ENCODE measurements at places on chromosomes 2 and 18. TPM values are rescaled to one million over a fixed set of nuclear protein-coding genes. Genes with fewer than 3 reads are reported as not detected.

DNA sequence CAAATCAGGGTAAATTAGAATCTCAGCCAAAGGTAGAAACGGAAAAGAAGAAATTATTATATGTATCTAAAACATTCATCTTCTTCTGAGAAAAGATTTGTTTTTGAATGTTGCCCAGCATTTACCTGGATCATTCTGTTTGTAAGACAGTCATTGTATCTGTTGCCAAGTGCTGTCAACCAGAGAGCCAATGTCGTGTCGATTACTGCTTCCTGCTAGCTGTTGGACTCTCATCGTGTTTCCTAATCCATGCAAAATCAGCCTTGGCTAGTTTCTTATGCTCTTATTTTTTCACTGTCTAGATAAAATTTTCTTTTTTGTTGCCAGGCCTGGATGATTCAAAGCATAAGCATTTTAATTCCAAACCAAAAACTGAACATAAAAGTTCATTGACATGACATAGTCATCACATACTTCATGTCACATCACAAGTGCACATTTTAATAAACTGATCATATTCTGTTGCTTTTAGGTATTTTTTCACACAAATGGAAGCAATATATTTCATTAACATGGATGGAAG is 202.3 kb downstream of the KCNH7 start:
- DNase-seq, result no peak

- no peak for DNase-seq
Observed at GRCh38 chr2:9322576-9322975, 100.8 kb downstream of the ITGB1BP1 start.

The CTAGE1 gene
- total RNA-seq, result 0.03 TPM

- no peak for DNase-seq
Observed at GRCh38 chr2:27307287-27307544, 1.0 kb downstream of the UCN start.

The DUSP28 gene
- 3.6 TPM for total RNA-seq

DNA sequence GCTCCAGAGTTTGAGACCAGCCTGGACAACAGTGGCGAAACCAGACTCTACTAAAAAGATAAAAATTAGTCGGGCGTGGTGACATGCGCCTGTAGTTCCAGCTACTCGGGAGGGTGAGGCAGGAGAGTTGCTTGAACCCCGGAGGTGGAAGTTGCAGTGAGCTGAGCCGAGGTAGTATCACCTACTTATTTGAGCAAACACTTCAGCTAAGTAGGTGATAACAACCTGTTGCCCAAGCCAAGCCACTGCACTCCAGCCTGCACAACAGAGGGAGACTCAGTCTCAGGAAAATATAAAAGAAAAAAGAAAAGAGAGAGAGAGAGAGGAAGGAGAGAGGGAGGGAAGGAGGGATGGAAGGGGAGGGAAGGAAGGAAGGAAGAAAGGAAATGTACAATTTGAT is 21.3 kb downstream of the FER1L5 start:
- DNase-seq, result no peak

- no peak for DNase-seq
Observed at GRCh38 chr2:130963196-130963848, 126.6 kb downstream of the ARHGEF4 start.

The SPP2 gene
- not detected for total RNA-seq

- no peak for DNase-seq
Observed at GRCh38 chr18:22932885-22933205, 283 bp upstream of the RBBP8 start.

The C1QL2 gene
- total RNA-seq, result not detected

The CCDC150 gene
- total RNA-seq, result 0.69 TPM

DNA sequence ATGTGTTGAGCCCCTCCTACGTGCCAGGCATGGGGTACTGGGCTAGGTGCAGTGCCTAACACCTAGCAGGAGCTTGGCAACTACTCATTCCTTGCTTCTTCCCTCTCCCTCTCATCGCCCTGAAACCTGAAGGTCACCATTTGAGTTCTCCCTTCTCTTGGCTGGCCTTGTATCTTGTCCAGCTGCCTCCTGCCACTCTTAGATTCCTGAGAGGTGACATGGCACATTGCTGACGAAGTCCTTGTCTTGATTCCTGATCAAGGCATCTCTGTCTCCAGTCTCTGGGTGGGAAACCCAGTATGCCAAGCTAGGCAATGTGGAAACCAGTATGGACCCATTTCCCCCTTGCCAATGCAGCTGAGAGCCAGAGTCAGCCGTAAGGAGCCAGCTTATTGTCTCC is 9.0 kb upstream of the EFR3B start:
- DNase-seq, result no peak

The AOX1 gene
- 0.61 TPM for total RNA-seq

- no peak for DNase-seq
Observed at GRCh38 chr18:32258558-32259204, 68.8 kb downstream of the MEP1B start.

The HMSD gene
- not detected for total RNA-seq

DNA sequence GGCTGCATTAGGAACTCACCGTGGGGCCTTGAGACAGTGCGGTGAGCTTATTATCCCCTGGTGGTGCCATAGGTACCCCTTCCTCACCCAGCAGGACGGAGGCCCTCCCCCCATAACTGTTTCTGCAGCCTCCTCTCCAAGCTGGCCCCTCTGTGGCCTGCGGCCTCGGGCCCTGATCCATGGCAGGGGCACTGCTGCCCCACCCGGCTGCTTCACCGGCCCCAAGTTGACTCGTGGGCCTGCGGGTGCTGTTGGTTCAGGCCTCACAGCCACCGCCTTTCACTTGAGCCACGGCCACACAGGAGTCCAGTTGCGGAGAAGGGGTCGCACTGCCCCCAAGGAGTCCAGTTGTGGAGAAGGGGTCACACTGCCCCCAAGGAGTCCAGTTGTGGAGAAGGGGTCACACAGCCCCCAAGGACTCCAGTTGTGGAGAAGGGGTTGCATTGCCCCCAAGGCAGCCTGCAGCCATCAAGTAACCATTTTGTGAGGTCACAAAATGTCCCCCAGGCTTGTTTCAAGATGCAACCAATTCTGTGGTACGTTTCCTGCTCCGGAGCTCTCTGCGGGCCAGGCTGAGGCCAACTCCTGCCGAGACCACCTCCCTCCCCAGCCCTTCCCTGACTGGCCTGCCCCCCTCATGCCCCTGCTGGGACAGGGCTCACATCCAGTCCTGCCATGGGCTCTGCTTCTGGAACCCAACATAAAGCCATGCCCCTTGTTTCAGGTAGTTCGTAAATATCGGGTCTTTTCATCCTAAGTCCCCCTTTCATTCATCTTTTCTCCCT is 4.6 kb downstream of the LRRFIP1 start:
- no peak for DNase-seq

- peak; percentile 43 for DNase-seq
Observed at GRCh38 chr2:17051538-17051937, 385.9 kb upstream of the CYRIA start.

DNA sequence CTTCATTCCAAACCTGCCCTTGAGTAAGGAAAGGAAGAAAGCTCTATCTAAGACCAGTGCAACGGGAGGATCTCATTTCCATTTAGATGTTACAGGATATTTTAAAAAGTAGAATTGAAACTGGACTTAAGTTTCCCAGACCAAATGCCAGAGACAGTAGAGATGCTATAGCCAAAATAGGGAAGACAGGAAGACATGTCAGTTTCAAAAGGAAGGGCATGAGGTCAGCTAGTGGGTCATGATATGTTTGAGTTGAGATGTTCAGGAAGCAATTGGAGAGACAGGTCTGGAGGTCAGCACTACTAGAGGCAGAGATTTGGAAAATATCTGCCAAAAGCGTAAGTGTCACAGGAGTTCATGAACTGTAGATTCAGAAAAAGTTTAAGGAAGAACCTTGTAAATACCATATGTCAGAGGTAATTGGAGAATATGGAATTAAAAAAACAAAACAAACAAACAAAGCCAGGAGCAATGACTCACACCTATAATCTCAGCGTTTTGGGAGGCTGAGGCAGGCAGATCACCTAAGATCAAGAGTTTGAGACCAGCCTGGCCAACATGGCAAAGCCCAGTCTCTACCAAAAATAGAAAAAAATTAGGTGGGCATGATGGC is 50.8 kb downstream of the EPHA4 start:
- DNase-seq, result no peak

DNA sequence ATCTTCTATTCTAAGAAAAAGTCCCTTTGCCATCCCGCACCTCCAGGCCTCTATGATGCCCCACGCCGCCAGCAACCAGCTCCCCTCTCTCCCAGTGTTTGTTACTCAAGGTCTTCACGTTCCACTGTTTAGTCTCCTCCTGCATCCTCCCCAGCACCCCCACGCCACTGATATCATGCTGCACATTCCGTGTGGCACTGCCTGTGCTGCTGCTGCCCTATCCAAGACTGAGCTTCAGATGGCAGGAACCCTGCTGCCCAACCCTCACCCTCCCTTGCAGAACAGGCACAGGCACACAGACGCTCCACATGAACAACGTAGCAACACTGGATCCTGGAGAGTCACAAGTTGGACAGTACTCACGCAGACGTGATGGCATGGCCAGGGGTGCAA is 35.3 kb downstream of the MYO5B start:
- no peak for DNase-seq

DNA sequence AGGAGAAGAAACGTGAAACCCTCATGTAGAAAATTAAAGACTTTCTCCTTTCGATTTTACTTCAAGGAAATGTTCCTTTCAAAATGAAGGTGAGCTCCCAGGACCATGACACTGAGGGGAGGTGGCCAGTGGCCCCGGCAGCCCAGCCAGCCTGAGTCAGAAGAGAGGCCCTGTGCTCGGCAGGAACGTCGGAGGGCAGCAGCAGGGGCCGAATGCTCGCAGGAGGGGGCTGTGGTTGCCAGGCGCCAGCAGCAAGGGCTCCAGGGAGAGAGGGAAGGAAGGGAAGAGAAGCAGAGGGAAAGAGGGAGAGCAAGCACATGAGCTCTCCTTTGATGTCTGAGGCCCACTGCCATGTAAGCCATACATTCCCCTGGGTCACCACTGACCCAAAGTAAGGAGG is 73.3 kb upstream of the ACKR3 start:
- no peak for DNase-seq

GRCh38 chr2:164055623-164056022 is 319.8 kb upstream of the FIGN start:
- DNase-seq, result no peak

The AGAP1 gene
- total RNA-seq, result 15.8 TPM

- DNase-seq, result no peak
Observed at GRCh38 chr2:69272803-69273471, 114.1 kb downstream of the GFPT1 start.

DNA sequence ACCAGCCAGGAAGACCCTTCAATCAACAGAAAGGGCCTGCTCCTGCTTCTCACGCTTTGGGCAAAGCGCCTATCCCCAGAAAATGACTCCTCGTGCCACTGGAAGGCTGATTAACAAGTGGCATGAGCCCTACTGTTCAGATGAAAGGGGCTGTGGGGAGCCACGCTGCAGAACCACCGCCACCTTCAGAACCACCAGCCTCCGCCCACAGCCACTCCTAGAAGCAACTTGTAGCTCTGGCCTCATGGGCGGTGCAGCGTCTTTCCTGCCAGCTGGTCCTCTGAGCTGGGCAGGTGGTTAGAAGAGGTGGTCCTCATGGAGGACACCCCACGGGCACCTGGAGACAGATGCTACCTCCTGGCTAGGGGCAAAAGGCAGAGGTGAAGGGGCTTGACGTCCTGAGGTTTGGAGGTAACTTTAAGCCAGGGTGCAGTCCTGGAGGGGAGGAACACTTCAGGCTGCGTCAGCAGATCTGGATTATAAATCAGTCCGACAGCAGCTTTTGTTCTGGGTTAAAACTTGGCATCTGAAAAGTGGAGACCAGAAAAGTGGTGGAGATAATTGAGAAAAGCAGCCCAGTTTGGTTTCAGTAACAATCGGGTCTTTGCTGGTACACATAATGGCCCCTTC is 861 bp upstream of the SEMA4C start:
- no peak for DNase-seq

The RFX8 gene
- total RNA-seq, result not detected

All from SK-MEL-5 (cell line).